Activated CD4-positive, alpha-beta T cell treated with anti-CD3 and anti-CD28 coated beads, Interleukin-10, Interleukin-2, amounts not matched to agents 100 ng/mL and 50 ng/mL, durations not matched to agents 16 hours and 8 hours (primary cell): ENCODE measurements at places on chromosomes 7 and 10.

GRCh38 chr7:43849047-43849446 is 20.3 kb downstream of the MRPS24 start:
- no peak for DNase-seq

DNA sequence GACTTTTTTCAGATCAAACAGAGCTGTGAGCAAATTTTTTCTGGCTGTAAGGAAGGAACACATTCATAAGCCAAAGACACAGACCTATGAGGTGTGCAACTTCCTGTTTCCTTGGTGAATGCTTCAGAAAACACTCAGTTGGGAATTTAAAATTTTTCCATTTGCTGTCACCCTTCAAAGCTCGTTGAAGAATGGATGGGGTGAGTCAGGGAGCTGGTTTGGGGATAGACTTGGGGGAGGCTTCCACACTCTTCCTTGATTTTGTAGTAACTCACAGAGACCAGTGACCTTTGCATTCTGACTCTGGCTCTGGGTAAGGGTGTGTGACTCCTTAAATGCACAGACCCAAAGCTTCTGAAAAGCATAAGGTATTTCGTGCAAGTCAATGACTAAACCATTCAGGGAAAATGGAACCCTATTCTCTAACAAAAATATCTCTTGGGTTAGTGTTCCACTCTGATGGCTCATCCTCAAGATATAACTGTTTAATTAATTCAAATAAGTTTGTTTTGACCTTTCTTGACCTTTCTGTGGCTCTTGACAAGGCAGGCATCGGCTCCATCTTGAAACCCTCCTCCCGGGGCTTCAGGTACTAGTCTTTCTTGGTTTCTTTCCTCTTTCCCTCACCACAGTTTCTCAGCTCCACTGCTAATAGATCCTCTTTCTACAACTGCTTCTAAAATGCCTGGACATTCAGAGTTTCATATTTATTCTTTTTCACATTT is 227.8 kb upstream of the INHBA start:
- DNase-seq, result no peak

DNA sequence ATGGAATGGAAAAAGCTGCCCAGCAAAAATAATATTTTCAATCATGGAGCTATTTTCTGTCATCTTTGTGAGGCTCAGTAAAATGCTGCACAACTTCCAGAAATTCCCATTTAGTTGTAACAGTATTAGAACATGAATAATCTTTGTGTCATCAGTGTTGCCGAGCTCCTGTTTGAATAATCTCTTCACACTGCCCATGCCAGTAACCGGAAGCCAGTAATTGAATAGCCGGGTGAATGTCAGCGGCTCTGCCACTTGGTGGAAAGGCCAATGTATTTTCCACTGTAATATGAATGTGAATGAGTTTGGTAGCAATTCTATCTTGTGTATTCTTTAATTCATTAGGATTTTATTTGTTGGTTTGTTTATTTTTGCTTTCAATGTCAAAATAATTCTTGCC is 172.5 kb upstream of the INSYN2A start:
- no peak for DNase-seq

DNA sequence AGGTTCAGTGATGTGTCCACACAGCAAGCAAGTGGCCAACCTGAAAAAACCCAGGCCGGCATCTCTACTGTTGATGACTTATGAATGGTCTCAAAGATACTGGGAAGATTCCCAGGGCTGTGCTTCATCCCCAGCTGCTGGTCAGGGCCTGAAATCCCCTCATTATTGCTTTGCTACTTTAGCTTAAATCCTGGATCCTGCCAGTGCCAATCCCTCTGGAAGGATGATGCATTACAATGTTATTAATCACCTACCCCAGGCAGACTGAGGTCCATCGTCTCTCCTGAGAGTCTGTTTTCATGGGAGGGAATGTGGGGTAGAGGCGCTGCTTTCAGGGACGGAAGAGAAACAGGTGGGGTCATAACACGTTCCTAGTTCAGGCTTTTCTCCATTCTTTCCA is 371.6 kb downstream of the RPS24 start:
- no peak for DNase-seq

DNA sequence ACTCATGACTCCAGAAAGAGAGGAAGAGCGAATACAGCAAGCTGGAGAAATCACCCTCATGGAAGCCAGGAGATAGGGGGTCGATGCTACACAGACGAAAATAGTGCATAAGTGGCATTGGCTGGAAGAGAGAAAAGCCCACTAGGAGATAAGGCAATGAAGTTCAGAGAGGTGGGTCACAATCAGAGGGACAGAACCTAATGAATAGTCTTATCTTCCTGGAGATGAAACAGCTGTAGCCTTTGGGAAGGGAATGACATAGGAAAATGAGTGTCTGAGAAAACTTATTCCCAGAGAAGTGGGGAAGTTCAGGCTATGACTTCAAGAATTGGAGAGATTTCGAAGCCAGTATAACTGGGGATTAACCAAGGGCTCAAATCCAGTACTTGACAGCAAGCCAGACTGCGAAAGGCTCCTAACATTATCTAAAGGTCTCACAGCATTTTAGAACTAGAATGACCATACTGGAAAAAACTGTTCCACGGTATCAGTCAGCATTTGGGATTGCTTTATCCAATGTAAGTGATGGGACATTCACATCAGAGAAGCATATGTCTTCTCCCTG is 211.1 kb downstream of the ZNF365 start:
- no peak for DNase-seq

DNA sequence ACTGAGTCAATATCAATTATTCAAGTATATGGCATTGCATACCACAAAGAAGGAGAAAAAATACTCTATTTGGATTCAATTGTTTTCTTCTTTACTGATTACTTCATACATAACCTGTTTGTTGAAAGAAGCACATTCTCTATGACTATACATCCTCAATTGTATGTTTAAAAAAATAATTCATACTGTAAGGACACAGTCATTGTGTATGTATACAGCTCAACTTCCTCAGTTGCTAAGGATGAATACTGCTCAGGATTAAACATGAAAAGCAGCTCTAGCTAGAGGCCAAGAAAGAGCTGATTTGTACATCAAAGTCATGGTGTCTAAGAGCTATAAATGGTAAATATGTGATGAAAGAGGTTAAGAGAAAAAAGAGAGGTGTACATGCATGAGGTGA is 15.8 kb upstream of the BPGM start:
- DNase-seq, result no peak

GRCh38 chr10:68955355-68955831 is 577 bp upstream of the DDX21 start:
- no peak for DNase-seq

DNA sequence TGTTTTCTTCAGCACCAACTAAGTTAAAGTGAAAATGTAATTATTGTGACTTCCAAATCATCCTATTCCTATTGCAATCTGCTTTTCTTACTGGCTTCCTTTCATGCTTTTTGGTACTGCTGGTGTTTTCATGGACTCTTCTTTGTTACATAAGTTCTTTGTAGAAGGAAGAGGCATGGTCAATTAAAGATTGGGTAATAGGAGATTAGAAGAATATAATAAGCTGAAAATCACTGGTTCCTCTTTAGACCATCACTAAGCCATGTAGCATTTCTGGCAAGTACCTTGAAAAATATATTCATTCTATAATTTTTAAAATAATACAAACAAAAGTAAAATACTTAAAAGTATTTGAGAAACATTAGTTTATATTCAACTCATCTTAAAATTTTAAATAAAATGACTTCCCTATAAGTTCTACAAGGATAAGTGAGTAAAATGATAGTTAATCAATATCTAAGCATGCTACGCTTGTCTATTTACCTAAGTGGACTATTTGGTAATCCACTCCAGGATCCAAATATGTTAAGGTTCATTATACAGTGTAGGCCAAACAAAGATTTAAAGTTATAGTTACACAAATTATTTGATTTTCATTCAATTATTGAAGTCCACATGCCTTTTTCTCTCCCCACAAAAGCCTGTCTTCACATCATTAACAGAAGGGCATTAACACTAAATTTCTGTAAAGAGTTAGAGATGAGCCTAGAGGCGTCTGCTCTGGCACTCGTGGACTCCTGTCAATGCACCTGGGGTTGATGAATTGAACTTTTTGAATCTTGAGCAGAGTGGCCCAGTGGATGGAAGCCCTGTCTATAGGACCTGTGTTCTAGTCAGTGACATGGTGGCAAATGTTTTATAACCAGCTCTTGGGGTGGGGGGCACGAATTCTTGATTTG is 408.1 kb downstream of the INHBA start:
- no peak for DNase-seq

DNA sequence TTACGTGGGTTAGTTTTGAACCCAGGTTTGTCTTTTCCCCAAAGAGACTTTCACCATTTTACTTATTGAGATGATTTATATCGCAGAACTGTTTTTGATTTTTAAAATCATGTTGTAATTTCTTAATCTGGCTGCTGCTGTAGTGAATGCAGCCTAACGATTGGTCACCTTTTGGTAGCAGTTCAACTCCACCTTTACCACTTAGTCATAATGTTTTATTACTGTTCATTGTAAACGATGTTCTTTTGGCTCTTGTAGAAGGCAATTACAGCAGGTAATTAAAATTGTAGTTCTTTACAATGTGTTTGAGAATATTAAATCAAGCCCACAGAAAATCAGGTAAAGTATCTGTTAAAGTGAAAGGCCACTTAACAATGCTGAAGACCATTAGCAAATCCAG is 531.1 kb downstream of the SDK1 start:
- DNase-seq, result no peak

GRCh38 chr10:109067031-109067430 is 856.3 kb downstream of the XPNPEP1 start:
- DNase-seq, result no peak

DNA sequence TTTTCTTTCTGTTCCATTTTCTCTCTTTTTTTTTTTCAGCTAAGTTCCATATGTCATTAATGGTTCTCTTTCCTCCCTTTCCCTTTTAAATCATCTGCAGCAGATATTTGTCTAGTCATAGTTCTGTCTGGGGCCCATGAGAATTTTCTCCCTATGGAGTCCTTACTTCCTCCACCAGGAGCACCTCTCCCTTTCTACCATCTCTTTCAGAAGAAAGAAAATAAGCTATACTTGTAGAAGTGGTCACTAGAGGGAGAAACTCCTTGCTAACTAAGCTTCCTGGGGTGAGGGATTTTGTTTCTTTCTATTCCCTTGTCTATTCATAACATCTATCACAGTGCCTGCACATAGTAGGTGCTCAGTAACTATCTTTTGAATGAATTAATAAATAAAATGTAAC is 230.2 kb upstream of the HPS1 start:
- DNase-seq, result no peak
